ENCODE measurements at places on chromosomes 7 and 10.

DNA sequence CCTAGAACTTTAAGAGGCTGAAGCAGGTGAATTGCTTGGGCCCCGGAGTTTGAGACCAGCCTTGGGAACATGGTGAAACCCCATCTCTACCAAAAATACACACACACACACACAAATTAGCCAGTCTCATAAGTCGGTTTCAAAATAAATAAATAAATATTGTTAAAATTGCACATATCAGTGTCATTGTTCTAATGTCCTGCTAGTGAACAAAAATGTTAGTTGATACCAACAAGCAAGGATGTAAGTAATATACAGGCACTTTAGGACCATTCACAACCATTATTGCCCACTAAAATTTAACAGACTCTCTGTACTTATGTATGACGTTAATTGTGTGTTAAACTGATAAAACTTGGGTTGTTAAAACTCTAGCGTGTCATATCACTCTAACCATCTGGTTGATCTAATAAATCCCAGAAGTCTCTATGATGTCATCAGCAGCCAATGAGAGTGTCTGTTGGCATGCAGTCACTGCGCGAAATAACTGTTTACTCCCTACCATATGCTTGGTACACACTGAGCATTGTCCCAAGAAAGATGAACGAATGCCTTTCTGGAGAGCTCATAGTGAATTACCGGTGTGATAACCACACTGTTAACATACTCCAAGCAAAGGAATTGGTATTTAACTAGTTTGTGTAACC lies 30.4 kb upstream of the OTUD1 start:
- DNase-seq, result no peak

GRCh38 chr7:41855798-41856197 lies 152.9 kb upstream of the INHBA start:
- no peak for DNase-seq

DNA sequence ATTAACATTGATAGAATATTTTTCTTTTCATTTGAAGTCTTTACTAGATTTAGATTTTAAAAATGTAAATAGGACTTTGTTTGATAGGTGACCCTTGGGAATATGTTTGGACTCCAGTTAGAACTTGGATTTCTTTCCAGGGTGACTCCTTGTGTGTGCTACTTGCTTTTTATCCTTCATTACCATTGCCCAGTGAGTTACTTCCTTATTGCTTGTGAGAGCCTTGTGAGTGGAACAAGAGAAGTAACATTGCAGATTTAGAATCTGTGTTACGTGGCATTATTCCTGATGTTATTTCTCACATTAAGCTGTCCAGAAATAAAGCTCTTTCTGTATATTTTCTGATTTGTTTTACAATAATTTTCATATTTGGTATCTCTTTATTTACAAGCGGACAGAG lies 128.0 kb upstream of the LRGUK start:
- DNase-seq, result no peak

DNA sequence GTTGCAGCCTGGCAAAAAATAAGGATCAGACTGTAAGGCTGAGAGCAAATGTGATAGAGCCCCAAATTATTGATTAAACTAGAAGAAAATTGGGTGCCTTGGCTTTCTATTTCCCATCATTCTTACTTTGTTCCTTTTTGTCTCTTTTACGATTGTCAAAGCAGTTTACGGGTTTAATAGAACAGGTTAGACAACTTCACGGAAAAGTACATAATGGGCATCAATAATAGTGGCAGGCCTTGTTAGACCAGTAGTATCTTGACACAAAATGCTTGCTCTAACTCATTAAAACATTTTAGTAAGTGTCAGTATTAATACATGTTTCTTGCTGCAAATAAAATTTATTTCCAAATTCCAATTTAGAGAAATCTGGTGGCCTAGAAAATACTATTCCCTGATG lies 14.5 kb upstream of the GGCT start:
- DNase-seq, result no peak

- DNase-seq, result peak; percentile 36
Observed at GRCh38 chr10:69425511-69426298, 9.0 kb upstream of the TACR2 start.

GRCh38 chr10:33459602-33460001 lies 125.1 kb upstream of the NRP1 start:
- DNase-seq, result no peak

- DNase-seq, result no peak
Observed at GRCh38 chr7:141377906-141378305, 173.3 kb upstream of the AGK start.

DNA sequence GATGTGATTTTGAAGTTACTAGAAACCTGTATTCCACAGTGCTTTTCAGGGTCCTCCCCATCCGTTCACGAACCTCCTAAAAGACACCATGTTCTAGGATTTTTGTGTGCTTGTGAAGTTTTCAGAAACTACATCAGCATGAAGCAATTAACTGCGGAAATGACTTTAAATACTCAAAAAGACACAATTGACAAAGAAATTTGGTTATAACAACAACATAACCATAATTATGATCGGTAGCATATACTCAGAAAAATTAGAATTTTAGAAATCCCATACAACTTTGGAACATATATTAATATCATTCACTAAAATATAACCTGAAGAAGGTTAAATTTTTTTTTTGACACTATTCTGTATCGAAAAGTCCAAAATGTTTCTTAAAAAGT lies 43.8 kb upstream of the FAM20C start:
- DNase-seq, result no peak

Data from activated effector memory CD4-positive, alpha-beta T cell treated with Interleukin-2 at 50 U/mL for 16 hours (primary cell).